ENCODE measurements at places on chromosomes 3 and 15. TPM values are rescaled to one million over a fixed set of nuclear protein-coding genes. Genes with fewer than 3 reads are reported as not detected.

ESYT3 gene
- 1.6 TPM for total RNA-seq

AGBL1 gene
- total RNA-seq, result not detected

ADCY5 gene
- 163 TPM for total RNA-seq

CCR2 gene
- total RNA-seq, result 2.1 TPM

CCR1 gene
- 8.9 TPM for total RNA-seq

SCAANT1 gene
- not detected for total RNA-seq

TIMP4 gene
- 31.1 TPM for total RNA-seq

- H3K4me3 ChIP-seq, result no peak overlapping the region
- no peaks in the 10 kb centered on the region for H3K27me3 ChIP-seq
- no peak overlapping the region for H3K27ac ChIP-seq
Measured at GRCh38 chr15:88069561-88069960, 187.0 kb downstream of the NTRK3 start.

GRCh38 chr3:53748512-53749271 lies 97.5 kb downstream of the CHDH start:
- H3K27ac ChIP-seq, result no peak overlapping the region
- no peaks in the 10 kb centered on the region for H3K27me3 ChIP-seq
- H3K4me3 ChIP-seq, result no peak overlapping the region
- no peaks in the 10 kb centered on the region for H3K36me3 ChIP-seq
- DNase-seq, result no peak

DNA sequence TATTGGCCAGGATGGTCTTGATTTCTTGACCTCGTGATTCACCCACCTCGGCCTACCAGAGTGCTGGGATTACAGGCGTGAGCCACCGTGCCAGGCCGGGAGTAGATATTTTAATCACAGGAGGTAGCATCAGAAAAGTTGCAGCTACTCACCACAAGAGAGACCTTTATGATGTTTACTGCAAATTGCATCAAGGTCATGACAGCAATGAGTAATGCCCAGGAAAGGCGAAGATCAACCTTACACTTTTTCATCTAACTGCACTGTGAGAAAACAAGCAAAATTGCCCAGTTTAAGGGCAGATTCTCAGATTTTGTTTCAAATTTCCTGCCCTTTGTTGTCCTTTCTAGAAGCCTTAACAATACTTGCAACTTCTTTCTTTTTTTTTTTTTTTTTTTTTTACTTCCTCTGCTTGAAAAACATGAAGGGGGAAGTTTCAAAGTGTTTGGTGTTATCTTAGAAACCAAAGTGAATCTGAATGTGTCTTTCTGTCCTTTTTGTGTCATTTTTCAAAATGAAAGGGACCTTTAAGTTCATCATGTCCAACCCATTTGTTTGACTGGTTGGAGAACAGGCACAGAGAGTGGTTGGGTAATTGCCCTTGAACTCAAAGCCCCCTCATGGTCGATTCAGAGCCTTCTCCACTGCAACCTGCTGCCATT lies 25.0 kb downstream of the TGFBR2 start:
- peaks cover 3% of the 10 kb centered on the region for H3K36me3 ChIP-seq
- H3K27me3 ChIP-seq, result no peaks in the 10 kb centered on the region
- no peaks in the 10 kb centered on the region for H3K4me1 ChIP-seq
- no peak overlapping the region for H3K4me3 ChIP-seq
- peak overlapping the region; percentile 64 for H3K27ac ChIP-seq
- DNase-seq, result no peak

- no peak for DNase-seq
- no peak overlapping the region for H3K4me3 ChIP-seq
- H3K27me3 ChIP-seq, result no peaks in the 10 kb centered on the region
- H3K27ac ChIP-seq, result peak overlapping the region; percentile 17
- H3K4me1 ChIP-seq, result no peaks in the 10 kb centered on the region
Measured at GRCh38 chr3:184004476-184004875, 13.2 kb downstream of the ABCC5 start.

- H3K27ac ChIP-seq, result no peak overlapping the region
- no peak overlapping the region for H3K4me3 ChIP-seq
- no peaks in the 10 kb centered on the region for H3K27me3 ChIP-seq
Measured at GRCh38 chr3:138051947-138052802, 42.2 kb downstream of the CLDN18 start.

- H3K36me3 ChIP-seq, result no peaks in the 10 kb centered on the region
- no peaks in the 10 kb centered on the region for H3K4me1 ChIP-seq
- H3K4me3 ChIP-seq, result no peak overlapping the region
- no peak overlapping the region for H3K27ac ChIP-seq
- no peaks in the 10 kb centered on the region for H3K27me3 ChIP-seq
Measured at GRCh38 chr3:195115600-195116406, 155.2 kb downstream of the XXYLT1 start.

GRCh38 chr15:95471690-95472086 lies 858.8 kb upstream of the NR2F2 start:
- H3K36me3 ChIP-seq, result no peaks in the 10 kb centered on the region
- H3K4me1 ChIP-seq, result no peaks in the 10 kb centered on the region
- DNase-seq, result no peak
- peak overlapping the region; percentile 78 for H3K27ac ChIP-seq
- H3K27me3 ChIP-seq, result no peaks in the 10 kb centered on the region
- no peak overlapping the region for H3K4me3 ChIP-seq

DNA sequence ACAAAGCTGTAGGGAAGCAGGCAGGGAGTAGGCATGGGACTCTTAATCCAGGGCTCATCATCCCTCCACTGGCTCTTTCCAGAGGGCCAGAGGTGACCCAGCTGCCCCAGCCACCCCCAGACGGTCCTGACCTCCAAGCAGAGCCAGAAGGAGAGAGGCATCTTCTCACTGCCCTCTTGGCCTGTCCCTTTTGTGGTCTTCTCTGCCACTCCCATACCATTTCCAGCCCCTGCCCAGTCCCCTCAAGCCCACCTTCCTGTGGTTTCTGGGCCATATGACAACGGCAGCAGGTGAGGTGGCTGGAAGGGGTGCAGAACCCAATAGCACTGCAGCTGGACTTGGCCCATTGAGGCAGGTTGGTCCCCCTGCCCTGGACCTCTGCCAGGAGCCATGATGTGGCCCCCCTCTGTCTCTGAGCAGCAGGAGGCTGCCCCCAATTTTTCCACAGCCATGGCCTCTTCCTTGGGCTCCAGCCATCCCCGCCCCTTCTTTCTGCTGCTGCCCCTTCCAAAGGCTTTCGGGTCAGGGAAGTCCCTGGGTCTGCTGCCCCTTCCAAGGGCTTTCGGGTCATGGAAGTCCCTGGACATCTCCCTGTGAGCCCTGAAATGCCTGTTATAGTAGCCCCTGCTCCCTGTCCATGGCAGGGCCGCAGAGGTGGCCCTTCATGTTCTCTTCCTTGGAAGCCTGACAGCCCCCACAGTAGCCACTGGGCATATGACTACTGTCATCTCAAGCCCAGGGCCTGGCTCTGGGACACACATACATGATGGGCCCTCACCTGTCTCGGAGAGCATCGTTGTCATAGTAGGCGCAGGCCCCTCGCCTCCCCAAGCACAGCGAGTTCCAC lies 39.5 kb upstream of the RAB6B start:
- H3K27me3 ChIP-seq, result no peaks in the 10 kb centered on the region
- H3K36me3 ChIP-seq, result no peaks in the 10 kb centered on the region
- H3K27ac ChIP-seq, result no peak overlapping the region
- H3K4me1 ChIP-seq, result no peaks in the 10 kb centered on the region

DNA sequence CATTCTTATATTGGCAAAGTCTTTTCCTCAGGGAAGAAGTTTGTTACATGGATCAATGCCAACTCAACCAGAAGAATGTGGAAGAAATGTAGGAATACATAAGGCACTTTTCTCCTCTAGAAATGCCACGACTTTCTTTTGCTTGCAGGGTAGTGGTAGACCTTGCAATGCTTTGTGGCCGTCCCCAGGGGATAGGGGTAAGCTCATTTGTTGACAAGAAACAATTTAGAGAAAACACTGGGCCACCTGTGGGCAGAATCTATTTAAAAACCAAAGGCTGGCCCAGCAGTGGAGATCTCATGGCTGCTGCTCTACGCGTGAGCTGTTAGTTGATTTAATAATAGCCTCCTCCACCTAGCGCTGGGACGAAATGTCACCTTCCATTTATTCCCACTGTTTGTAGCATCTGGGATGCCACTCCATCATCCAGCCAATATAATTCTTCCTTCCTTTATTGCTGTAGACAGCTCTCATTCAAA lies 64.6 kb upstream of the PFN2 start:
- no peak overlapping the region for H3K4me3 ChIP-seq
- no peak for DNase-seq
- no peaks in the 10 kb centered on the region for H3K27me3 ChIP-seq
- no peak overlapping the region for H3K27ac ChIP-seq
- no peaks in the 10 kb centered on the region for H3K36me3 ChIP-seq

DNA sequence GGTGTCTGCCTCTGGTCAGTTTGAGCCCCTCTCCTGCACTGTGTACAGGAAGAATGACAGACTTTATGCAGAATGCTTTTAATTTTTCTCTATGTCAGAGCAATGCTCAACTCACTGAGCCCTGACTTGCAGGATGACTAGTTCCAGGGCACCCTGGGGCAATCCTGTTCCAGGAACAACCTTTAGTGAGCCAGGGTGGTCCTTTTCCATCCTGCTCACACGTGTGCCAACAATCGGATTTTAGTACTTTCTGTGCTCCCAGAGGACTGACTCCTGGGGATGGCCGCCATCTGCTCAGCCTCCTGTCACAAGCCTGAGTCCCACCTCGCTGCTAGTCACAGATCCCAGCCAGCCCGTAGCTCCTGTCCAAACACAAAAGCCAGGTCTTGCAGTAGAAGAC lies 48.2 kb upstream of the ALDH1A3 start:
- no peaks in the 10 kb centered on the region for H3K36me3 ChIP-seq
- H3K27ac ChIP-seq, result no peak overlapping the region
- H3K27me3 ChIP-seq, result no peaks in the 10 kb centered on the region

DNA sequence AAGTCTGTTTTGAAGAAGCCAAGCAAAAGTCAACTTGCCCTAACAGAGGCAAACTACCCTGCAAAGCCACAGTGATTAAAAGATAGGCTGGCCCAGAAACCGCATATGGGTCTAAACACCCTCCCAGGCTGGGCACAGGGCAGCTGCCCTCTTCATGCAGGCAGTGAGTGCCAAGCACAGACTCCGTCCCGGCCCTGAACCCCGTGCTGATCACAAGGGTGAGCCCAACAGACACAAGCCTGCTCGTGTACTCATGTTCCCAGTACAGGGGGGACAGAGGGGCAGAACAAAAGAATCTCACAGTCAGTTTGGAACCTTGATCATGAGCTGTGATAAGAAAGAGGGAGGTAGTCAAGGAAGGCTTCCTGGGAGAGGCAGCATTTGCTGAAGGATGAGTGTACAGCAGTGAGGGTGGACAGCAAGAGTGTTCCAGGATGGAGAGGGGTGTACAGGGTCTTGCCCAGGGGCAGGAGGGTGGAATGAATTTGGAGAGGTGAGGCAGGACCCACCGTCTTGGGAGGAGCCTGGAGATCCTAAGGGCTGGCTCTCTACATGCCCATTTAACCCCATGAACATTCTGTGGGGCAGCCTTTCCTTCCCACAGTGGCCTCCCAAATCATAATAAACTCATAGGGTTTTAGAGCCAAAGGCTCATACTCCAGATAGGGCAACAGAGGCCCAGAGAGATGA lies 43.2 kb upstream of the PRR23E start:
- H3K36me3 ChIP-seq, result no peaks in the 10 kb centered on the region
- H3K4me3 ChIP-seq, result no peak overlapping the region
- no peak overlapping the region for H3K27ac ChIP-seq
- no peaks in the 10 kb centered on the region for H3K27me3 ChIP-seq

GRCh38 chr3:81579744-81580143 lies 181.7 kb downstream of the GBE1 start:
- H3K4me1 ChIP-seq, result no peaks in the 10 kb centered on the region
- DNase-seq, result no peak
- no peak overlapping the region for H3K27ac ChIP-seq
- no peaks in the 10 kb centered on the region for H3K27me3 ChIP-seq
- H3K4me3 ChIP-seq, result no peak overlapping the region

GRCh38 chr3:31382856-31383255 lies 149.9 kb upstream of the STT3B start:
- H3K27me3 ChIP-seq, result no peaks in the 10 kb centered on the region
- DNase-seq, result no peak
- no peak overlapping the region for H3K27ac ChIP-seq

- H3K4me1 ChIP-seq, result no peaks in the 10 kb centered on the region
- no peaks in the 10 kb centered on the region for H3K27me3 ChIP-seq
- no peaks in the 10 kb centered on the region for H3K36me3 ChIP-seq
- DNase-seq, result no peak
Measured at GRCh38 chr3:23600167-23600871, 205.4 kb upstream of the UBE2E1 start.

DNA sequence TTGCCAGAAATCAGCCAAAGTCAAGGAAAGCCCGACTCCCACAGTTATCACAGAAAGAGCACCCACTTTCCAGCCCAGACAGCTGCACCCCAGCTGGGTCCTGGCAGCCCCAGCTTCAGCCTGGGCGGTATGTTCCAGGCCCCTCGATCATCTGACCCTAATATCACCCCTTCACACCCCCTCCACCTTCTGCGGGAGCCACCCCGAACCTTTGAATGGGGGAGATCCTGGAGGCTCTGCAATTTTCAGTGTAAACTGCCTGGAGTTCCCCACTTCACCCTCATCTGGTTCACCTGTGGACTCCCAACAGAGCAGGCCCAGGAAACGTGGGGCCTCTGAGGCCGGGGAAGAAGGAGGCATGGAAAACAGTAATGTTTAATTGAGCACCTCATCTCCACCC lies 5.9 kb downstream of the PRSS50 start:
- no peaks in the 10 kb centered on the region for H3K27me3 ChIP-seq
- no peaks in the 10 kb centered on the region for H3K4me1 ChIP-seq
- no peak for DNase-seq
- H3K27ac ChIP-seq, result no peak overlapping the region
- H3K36me3 ChIP-seq, result no peaks in the 10 kb centered on the region

DNA sequence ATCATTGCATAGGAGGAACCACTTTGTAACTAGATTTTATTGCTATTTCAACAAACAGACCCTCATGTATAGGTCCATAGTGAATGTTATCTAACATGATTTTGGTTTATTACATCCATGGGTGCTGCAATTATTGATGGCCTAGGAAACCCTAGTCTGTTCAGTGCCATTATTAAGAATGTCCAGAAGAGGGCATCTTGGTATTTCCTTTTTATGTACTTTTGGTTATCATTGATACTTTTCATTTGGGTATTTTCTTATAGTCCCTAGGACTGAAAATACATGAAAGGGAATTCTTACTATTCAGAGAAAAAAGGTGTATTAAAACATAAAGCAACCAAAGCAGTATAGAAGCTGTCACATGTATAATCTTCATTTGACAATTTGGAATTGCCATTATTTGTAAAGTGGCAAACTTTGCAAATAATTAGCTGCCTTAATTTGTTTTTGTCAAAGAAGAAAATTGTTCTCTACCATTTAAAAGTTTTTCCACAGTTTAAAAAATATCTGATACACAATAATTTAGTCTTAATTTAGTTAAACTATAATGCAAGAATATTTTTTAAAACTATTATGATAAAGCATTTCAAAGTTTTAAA lies 48.7 kb downstream of the CNOT10 start:
- no peaks in the 10 kb centered on the region for H3K27me3 ChIP-seq
- H3K27ac ChIP-seq, result no peak overlapping the region
- H3K4me1 ChIP-seq, result no peaks in the 10 kb centered on the region

Data from right atrium auricular region (tissue), 2 donors.